ENCODE measurements at places on chromosomes 7 and 10.
A peak's percentile ranks its signal among the peaks of the same experiment; 100 is the strongest.

DNA sequence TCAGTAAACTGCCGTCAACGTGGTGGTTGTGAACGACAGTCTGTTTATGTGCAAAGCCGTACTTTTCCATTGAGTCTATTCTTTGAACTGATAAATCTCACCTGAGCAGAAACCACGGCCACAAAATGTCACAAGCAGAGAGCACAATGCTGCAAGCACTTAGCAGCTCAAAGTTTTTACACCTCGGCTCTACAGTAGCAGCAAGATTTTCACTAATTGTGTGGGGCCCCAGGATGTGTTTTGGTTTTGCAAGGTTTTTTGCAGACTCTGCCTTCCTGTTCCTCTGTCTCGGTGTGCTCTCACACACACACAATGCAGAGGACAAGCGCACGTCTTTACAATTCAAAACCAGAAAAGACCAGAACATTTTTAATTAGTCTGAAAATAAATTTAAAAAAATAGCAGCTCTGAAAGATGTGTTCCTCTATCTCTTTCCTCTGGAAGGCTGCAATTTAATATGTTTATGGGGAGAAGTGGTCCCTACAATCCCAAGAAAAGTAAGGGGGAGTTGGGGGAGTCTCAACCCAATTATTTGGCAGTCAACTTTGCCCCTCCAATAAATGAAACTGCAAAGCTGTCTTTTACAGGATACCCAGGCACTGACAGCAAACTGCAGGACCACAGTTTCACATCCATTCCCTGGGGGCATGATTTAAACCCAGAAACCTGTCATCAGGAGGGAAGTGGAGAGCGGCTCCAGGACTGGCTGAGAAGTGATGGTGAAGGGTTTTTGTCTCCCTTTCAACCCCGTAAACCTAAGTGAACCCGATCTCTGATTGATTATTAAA, 73.8 kb upstream of the SFMBT2 start:
- DNase-seq: peak; percentile 56

DNA sequence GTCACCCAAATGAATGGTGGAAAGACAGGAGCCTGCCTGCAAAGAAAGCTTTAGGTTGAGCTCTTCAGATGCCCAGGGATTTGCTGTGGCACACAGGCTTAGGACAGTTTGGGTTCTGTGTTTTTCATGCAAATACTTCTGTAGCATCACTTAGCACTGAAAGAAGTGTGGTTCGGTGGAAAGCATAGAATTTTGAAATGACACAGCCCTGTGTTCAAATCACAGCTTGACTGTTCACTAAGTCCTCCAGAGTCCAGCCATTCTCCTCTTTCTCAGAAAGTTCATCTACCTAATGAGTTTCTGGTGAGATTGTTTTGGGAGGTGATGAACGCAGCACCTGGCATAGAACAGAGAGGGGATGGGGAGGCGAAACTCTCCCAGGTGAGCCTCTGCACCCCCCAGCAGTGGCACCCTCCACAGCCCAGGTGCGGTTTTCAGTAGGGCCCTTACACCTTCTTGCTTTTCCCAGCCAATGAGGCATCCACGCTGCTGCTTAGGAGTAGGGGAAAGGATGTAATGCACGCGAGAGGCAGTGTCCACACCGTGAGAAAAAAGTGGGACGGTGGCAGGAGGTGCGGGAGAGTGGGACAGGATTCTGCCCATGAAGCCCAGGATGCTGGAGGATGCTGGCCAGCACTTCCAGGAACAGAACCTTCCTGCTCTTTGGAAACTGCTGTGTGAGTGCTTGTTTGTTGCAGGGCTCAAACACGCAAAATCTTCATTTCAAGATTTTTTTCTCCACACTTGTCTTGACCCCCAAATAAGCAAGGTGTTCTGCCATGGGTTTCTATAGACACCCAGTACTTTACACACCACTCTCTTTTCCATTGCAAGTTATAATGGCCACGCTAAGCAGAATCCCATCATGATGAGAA, 11.6 kb downstream of the EN2 start:
- no peak for DNase-seq

- DNase-seq: no peak
Measured at GRCh38 chr7:26090927-26091519, 61.0 kb upstream of the NFE2L3 start.

GRCh38 chr7:55260676-55261385, 104.3 kb upstream of the LANCL2 start:
- no peak for DNase-seq

- DNase-seq: no peak
Measured at GRCh38 chr7:20598459-20599309, 16.8 kb upstream of the ABCB5 start.

- no peak for DNase-seq
Measured at GRCh38 chr10:72245949-72246525, 27.7 kb upstream of the DDIT4 start.

- DNase-seq: no peak
Measured at GRCh38 chr10:89426230-89426868, 12.0 kb downstream of the IFIT5 start.

- DNase-seq: no peak
Measured at GRCh38 chr7:44110719-44111635, 6.8 kb downstream of the AEBP1 start.

GRCh38 chr7:77368974-77369373, 47.2 kb downstream of the GSAP start:
- no peak for DNase-seq

GRCh38 chr10:78972160-78972946, 96.4 kb upstream of the ZMIZ1 start:
- DNase-seq: no peak

DNA sequence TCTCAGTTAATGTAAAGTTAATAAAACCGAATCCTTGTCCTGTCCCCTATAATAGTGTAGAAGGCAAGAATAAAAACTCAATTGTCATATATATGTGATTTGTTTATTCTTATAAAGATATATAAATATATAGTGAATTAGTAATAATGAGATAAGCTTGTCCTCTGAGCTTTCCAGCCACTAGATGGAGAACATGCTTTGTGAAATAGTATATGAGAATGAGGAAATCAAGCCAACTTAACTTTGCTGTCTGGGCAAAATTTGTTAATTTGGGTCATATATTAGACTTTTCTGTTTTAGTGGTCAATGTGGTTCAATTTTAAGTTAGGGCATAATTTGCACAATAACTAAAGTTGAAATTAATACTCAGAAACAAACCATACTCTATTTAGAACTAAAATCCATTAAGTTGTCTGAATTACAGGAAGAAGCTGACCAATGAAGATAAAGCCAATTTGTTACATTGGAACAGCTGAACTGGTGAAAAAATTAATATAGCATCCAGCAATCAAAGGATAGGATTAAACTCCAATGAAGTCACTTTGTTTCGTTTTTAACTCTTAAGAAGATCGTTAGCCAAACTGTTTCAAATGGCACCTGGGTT, 595.0 kb downstream of the ARL4A start:
- DNase-seq: no peak

DNA sequence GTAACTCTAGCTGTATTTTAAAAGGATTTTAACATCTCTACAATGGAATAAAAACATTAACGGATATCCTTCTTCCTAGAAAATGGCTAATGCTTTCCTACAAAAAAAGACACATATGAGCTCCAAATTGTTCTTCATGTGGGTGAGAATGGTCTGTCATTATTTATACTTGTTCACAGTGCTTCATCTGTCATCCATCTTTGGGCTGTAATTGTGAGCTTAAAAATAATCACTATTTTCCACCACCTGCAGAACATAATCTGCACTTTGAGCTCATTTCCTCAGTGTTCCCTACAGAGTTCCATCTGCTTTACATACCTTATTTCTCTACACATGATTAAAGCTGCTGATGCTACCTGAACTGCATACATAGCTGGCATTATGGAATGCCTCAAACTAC, 979.1 kb upstream of the C7orf33 start:
- no peak for DNase-seq

DNA sequence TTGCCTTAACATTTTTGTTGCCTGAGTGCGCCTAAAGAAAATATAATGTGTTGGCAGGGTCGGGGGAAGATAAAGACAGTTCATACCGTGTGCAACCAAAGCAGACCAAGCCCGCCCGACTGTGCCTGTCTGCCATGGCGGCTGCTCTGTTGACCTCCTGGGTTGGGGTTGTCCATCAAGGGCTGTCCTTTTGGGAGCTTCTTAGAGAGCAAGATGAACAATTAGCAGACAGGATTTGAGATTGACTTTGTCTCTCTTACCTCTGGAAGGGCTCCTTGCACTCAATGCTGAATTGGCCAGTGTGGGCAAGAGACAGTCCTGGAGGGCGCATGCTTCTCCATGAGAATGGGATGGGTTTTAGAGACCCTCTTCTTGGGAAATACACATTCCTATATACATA, 319.6 kb downstream of the GLRX3 start:
- DNase-seq: no peak

- no peak for DNase-seq
Measured at GRCh38 chr7:151342811-151343210, 1.2 kb downstream of the NUB1 start.

GRCh38 chr10:5818894-5819293, 5.7 kb upstream of the GDI2 start:
- no peak for DNase-seq

GRCh38 chr7:24158975-24159374, 125.0 kb upstream of the NPY start:
- no peak for DNase-seq

DNA sequence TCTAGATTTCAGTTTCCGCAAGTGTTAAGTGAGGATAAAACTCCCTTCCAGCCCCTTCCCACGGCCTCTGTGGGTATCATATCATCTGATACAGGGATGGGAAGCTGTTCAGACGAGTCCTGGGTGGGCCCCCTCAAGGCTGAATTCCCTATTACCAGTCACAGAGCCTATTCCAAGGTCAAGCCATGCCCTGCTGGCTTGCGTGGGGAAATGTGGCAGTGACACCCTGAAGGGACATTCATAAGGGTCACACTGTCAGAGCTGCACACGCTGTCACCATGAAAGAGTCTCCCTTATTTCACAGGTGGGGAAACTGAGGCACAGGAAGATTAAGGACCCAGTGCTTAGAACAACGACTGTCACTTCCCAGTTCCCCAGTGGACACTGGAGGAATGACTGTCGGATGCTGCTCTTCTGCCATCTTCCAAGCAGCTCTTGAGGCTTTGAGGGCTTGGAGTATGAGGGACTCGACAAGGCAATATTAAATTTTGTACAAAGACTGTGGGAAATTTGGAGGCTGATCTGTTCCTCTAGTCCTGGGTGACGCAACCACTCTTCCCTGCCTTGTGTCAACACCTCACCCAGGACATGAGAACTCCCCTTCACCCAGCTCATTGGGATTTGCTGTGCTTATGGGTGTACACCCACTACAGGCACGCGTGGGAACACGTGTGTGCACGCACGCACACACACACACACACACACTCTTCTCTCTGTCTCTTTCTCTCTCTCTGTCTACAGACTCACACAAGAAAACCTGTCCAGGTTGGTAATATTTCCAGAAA, 386.0 kb downstream of the RPS24 start:
- no peak for DNase-seq

- DNase-seq: no peak
Measured at GRCh38 chr7:130611218-130611617, 57.3 kb downstream of the COPG2 start.

DNA sequence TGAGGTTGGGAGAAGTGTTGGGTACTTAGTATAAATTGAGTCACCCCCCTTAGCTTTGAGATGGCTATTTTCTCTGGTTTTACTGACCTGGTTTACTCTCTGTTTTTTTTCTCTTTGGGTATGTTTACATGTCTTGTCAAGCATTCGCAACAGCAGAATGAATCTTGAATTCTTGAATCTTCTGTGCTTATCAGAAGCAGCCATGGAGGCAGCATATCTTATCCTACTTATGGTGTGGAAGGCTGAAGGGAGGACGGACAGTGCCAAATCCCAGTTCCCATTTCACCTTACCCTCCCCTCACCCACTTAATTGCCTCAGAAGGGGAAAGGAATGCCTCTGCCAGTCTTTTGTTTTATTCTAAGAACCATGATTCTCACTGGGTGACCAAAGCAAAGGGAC, 3.7 kb downstream of the SND1 start:
- DNase-seq: no peak

- no peak for DNase-seq
Measured at GRCh38 chr10:123962756-123963530, 71.3 kb upstream of the CPXM2 start.

GRCh38 chr10:3496138-3496537, 288.9 kb downstream of the KLF6 start:
- no peak for DNase-seq

DNA sequence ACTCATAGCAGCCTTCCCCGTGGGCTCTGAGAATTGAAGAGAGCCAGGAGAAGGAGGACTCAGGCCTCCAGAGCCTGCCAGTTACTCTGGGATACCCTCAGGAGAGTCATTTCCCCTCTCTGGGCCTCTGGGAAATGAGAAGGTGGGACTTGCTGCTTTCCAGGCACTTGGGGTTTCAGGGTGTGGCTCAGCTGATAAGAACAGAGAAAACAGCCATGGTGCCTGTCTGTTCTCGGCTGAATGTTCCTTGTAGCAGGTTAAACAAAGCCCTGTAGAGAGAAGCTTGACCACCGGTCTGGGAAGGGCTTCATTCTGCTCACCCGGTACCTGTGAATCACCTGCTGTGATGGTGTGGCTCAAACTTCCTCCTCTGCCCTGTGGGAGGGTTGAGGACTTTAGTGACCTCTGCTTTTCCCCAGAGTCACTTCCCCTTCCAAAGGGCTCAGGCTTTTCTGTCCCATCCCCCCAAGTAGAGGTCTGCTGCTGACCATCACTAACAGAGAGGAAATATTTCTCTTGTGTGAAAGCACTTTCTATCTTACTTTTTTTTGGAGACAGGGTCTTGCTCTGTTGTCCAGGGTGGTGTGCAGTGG, 212.4 kb upstream of the GALNT17 start:
- DNase-seq: no peak

DNA sequence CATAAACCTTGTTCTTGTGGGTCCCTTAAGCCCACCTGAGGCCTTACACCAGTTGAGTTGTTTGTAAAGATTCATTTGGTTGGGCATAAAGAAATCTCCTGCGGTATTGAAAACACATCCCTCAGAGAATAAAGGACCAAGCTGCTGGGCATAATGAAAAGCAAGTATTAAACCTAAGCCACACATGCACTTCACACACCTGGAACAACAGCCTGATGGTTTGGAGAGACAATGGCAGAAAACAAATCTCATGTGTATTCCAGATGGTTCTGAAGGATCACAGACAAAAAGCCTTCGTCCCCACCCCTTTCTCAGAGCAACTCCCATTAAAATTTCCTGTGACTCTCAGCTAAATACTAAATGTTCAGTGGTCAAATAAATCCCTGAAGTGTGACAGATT, 44.2 kb downstream of the FEZF1 start:
- DNase-seq: no peak

GRCh38 chr10:102660888-102661657, 16.8 kb downstream of the TRIM8 start:
- DNase-seq: no peak

DNA sequence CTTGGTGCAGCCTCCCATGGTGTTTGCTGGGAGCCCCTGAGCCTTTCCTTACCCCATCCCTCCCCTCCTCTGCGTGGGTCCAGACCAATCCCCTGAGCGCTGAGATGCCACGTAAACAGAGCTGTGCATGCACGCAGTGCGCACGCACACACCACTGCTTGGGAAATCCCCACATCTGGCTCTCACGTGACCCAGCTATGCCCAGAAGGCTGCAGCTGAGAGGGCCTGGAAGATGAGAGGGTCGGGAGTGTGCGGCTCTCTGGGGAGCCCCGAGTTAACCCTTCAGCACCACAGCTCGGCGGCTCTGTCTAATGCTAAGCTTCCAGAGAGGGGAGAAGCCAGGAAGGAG, 177.2 kb downstream of the SH3PXD2A start:
- DNase-seq: peak; percentile 91

All from T-cell (primary cell).